Fibroblast of skin of right biceps (primary cell): ENCODE measurements at places on chromosomes 2 and 18.

GRCh38 chr18:22977847-22978701, 44.9 kb downstream of the RBBP8 start:
- peak; percentile 86 for DNase-seq

DNA sequence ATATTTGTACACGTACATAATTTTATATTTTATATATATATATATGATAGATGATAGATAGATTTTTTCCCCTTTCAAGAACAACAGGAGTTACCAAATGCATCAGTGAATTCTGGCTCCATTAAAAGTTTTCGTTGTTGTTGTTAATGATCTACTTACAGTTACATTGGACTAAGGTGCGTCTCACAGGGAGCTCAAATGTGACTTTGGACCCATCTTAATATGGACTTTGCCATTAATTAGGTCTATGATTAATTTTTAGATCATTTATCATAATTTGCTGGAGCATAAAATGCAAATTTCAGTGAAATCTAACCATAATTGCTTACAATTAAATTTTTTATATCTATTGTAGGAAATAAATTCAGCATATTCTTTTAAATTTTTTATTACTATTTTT, 261.6 kb downstream of the NRXN1 start:
- no peak for DNase-seq

DNA sequence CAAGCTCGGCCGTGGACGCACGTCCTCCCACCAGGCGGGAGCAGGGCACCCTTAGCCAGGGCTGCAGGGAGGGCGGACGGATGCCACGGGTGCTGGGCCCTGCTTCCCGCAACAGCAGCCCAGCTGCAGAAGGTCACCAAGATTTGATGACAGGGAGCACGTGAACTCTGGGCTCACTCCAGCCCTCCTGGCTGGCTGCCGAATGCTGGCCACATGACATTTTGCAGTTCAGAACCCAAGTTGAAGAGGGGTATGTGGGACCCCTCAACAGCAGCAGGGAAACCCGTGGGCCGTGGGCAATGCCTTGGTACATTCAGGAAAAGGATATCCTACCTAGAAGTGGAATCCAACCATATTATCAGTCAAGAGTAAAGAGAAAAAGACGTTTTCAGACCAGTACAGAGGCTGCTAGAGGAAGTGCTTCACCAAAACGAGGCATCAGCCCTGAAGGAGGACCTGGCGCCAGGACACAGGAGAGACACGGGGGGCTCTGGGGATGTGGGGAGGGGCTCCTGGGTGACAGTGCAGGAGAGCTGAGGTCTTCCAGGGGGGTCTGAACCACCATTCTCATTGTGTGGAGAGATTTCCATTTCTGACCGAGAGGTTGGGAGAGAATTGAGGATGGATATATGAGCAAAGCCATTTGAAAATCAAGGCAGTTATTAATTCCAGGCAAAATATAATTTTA, 107.4 kb upstream of the CTDP1 start:
- DNase-seq: no peak

GRCh38 chr2:168220965-168221819, 26.2 kb downstream of the STK39 start:
- DNase-seq: peak; percentile 16

DNA sequence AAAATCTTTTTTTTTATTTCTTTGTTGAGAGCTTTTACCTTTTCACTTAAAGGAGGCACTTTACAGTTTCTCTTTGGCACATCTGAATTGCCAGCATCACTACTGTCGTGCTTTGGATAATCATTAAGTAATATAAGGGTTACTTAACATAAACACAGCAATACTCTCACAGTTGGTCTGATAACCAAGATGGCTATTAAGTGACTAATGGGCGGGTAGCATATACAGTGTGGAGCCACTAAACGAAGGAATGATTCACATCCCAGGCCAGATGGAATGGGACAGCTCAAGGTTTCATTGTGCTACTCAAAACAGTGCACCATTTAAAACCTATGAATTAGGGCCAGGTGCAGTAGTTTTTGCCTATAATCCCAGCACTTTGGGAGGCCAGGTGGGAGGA, 28.1 kb downstream of the USP37 start:
- no peak for DNase-seq

DNA sequence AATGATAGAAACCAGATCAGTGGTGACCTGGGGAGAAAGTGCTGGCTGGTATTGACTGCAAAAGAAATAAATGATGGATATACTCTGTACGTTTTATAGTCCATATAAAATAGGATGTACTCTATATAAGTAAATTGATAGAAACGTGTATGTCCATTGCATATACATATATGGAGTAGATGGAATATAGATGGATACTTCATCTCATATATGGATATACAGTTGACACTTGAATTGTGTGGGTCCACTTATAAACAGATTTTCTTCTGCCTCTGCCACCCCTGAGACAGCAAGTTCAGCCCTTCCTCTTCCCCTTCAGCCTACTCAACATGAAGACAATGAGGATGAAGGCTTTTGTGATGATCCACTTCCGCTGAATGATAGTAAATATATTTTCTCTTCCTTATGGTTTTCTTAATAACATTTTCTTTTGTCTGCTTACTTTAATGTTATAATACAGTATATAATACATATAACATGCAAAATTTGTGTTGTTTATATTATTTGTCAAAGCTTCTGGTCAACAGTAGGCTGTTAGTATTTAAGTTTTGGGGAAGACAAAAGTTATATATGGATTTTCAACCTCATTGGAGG, 76.1 kb upstream of the MYCN start:
- DNase-seq: no peak

DNA sequence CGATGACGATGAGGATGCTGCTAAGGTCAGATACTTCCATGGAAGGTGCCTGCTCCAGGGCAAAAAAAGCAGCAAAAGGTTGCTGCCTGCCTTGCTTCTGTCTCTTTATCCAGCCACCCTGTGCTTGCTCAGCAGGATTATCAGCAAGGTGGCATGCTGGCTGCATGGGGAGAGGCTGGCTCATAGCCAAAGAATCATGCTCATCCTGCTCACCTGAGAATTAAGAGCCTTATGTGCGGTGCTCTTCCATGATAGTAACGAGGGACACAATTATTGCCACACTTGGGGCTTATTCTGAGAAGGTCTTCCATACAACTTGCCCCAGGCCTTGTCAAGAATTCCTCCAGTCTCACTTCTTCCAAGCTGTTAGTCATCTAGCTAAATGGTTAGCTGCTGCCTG, 60.4 kb upstream of the SEC11C start:
- no peak for DNase-seq

GRCh38 chr2:10752236-10752635, 30.8 kb downstream of the ATP6V1C2 start:
- no peak for DNase-seq

DNA sequence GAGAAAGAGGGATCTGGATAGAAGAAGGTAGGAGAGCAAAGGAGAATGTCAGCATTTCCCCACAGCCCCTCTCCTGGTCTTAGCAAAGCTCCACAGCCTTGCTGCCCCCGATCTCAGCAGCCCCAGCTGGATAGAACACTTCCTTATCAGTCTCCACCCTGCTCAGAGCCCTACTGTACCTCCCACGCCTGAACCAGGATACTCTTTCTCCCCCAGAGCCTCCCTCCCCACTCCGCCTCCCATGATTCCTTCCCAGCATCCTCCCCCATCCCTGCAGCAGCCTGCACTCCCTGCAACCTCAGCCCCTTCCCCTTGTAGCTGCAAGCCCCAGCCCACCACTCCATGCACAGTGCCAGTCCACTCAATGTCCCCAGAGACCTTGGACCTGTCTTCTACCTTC, 25.8 kb downstream of the PLB1 start:
- DNase-seq: no peak
